Germinal center (tissue), 1 donor: ENCODE measurements at places on chromosomes 2 and 18.

DNA sequence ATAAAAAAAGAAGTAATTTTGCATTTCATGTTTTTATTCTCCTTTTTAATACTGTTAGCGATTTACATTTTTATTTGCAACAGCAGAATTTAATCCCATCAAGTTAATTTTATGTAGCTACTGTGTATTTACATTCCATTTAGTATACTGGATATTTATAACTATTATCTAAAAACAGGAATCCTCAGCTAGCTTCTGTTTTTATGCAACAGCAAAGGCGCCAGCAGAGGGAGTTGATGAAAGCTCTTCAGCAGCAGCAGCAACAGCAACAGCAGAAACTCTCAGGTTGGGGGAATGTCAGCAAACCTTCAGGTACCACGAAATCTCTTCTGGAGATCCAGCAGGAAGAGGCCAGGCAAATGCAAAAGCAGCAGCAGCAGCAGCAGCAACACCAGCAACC, 26.2 kb upstream of the SNORC start:
- DNase-seq = no peak

DNA sequence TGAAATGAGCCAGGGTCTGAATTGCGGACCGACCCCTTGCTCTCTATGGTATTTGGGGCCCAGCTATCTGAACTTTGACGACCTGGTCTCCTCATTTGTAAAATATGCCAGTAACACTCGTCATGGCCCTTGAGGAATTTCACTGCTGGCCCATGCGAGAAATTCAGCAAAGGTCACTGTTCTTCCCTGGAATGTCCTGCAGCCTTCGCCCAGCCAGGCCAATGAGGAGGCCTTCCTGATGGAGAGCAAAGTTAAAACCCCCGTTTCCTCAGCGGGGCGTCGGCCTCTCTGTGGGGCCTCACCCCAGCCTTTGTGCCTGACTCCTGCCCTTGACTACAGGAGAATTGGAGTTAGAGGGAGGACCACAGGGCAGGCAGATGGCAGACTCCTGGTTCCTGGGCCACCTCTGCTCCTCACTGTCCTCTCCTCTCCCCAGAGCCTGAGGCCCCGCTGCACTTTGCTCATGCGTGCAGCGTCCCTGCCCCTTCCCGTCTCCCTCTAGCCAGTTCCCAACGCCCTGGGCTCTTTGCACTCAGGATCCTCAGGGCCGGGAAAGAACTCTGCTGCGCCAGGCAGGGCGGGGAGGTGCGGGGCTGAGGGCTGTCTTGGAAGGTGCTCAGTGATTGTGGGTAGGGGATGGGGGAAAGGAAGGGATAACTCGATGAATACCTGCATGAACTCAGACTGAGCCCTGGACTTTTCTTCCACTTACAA, 257.0 kb upstream of the RAB6C start:
- no peak for DNase-seq

DNA sequence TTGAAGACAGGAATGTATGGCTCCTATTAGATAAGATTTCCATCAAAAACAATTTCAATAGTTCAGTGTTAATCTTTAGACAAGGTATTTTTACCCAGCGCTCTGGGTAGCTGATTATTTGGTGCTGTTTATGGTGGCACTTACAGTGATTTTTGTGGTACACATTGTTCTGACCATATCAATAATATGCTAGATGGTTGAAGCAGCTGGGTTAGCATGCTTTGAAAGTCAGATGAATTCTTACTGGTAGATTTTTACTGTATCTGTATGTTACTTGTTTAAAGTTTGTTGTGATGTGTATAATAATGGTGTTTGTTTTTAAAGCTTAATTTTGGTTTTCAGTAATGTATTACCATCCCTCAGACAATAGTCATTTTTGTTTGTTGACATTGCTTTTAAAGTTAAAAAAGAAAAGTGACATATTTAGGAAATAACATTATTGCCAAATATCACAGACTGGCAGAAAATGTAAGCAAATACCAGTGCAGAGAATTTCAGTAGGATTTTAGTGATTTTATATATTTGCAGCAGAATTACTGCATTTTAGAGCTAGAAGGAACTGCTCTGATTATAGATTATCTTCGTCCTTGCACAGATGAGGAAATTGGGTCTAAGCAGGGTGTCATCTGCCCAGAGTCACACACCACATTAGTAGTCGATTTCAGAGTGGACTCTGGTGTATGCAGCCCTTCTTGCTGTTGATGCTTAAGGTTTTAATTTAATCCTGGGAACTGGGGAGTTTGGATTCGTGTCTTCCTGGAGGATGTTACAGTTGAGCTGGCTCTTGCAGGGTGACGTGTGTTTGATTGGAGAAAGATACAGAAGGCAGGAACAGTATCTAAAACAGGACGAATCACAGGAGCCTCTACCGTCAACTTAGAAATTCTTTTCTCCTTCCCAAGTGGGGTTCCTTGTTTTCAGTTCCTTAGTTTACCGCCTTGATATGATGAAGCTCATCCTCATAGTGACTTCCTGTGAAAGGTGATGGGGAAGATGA, 6.6 kb downstream of the SOCS6 start:
- no peak for DNase-seq

DNA sequence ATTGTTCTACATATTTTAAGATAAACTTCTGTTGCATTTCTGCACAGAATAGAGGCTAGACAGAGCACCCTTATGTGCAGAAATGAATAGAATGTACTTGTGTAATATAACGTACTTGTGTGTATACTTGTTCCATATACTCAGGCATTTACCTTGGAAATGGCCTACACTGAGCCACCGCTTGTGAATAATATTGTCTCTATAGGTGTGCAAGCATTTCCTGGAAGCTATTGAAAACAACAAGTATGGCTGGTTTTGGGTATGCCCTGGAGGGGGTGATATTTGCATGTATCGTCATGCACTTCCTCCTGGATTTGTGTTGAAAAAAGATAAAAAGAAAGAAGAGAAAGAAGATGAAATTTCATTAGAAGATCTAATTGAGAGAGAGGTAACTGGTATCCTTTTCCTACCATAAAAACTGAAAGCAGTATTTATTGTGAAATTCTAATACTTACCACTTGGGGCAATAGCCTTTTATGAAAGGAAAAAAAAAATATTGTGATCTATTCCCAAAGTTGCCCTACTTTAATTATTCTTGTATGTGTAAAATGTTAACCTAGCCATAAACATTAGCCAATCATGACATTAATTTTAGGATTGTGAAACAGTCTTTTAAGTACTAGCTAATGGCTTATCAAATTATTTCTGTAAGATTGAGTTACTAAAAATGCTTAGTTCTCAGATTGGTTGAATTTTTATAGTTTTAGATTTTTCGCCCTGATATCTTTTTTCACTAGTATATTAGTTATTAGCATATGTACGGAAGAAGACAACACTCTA, 18.0 kb downstream of the ZC3H15 start:
- no peak for DNase-seq

DNA sequence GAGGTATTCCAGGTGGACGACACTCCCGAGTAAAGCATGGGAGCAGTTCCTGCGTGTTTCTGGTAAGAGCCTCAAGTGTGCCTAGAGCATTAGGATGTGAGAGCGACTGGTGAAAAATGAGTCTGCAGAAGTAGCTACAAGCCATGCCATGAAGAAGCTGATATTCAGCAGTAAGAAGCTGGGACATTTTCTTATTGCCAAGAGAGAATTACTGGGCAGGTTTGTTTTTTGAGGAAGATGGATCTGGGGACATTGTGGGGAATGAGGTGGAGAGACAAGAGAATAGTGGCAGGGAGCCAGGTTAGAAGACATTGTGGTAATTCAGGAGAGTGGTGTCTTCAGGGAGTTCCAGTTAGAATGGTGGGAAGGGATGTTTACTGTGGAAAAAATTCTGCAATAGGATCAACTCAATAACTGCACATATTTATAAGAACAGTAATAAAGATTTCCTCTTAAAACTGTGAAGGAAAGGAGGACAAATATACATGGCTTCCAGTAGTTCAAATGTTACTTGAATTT, 38.2 kb downstream of the CRIM1 start:
- no peak for DNase-seq

GRCh38 chr18:23645568-23646175, 17.0 kb downstream of the ANKRD29 start:
- DNase-seq = no peak

DNA sequence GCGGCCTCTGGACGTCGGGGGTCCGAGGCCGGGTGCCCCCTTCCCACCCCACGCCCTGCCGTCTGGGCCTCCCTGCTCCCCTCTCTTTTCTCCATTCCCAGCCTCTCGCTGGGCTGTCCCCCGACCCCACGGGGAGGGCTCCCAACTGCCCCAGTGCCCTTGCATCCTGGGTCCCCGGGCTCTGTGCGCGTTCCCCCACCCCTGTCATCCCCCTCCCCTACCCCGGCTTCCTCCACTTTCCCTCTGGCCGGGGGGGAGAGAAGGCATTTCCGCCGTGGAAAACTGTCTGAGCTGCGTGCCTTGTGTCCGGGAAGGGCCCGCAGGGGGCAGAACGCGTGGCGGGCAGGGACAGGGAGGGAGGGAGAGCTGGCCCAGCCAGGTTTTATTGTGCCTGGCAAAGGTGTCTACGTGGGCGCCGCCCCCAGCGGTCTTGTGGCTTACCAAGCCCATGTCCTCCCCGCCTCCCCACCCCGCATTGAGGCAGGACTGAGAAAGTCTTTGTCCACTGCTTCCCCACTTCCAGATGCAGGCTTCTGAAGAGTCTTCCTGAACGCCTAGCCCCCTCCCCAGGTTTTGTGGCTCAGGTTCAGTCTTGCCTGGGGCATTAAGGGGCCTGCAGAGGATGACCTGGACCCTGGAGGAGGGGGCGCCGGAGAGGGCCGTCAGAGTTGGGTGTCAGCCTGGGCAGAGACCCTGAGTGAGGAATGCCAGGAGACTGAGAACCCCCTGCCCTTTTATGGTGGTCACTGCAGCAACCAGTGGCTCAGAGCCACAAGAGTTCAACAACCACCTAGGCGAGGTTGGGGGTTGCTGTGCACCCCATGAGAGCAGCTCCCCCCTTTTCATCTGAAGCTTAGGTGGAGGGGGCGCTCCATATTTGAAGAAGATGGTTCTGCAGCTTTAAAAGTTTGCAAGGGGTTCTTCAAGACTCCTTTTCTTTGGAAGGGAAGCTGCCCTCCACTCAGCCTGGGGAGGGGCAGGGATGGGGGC, 1.3 kb downstream of the ITM2C start:
- no peak for DNase-seq

- no peak for DNase-seq
Measured at GRCh38 chr18:35971661-35972196, 750 bp upstream of the RMP24 start.

- no peak for DNase-seq
Measured at GRCh38 chr2:142741764-142742269, 135.6 kb upstream of the KYNU start.

- no peak for DNase-seq
Measured at GRCh38 chr2:43326101-43326825, 99.9 kb upstream of the ZFP36L2 start.

- DNase-seq = no peak
Measured at GRCh38 chr2:153495725-153496124, 17.2 kb upstream of the RPRM start.

GRCh38 chr2:197453914-197454398, 604 bp downstream of the COQ10B start:
- DNase-seq = no peak

- no peak for DNase-seq
Measured at GRCh38 chr18:13577781-13578180, 148.6 kb downstream of the FAM210A start.
